Astrocyte (in vitro differentiated cells and primary cell): ENCODE measurements at places on chromosomes 1 and 21. TPM values are rescaled to one million over a fixed set of nuclear protein-coding genes. Genes with fewer than 3 reads are reported as not detected.

HPDL gene
- total RNA-seq: 0.61 and 0.70 TPM in 2 replicates

FAM43B gene
- total RNA-seq: 0.22 and 0.27 TPM in 2 replicates

CD1B gene
- total RNA-seq: not detected in 2 replicates

FMOD gene
- not detected in 2 replicates for total RNA-seq

HORMAD1 gene
- total RNA-seq: not detected in 2 replicates
